Caco-2 (cell line): ENCODE measurements at places on chromosomes 3 and 15.

DNA sequence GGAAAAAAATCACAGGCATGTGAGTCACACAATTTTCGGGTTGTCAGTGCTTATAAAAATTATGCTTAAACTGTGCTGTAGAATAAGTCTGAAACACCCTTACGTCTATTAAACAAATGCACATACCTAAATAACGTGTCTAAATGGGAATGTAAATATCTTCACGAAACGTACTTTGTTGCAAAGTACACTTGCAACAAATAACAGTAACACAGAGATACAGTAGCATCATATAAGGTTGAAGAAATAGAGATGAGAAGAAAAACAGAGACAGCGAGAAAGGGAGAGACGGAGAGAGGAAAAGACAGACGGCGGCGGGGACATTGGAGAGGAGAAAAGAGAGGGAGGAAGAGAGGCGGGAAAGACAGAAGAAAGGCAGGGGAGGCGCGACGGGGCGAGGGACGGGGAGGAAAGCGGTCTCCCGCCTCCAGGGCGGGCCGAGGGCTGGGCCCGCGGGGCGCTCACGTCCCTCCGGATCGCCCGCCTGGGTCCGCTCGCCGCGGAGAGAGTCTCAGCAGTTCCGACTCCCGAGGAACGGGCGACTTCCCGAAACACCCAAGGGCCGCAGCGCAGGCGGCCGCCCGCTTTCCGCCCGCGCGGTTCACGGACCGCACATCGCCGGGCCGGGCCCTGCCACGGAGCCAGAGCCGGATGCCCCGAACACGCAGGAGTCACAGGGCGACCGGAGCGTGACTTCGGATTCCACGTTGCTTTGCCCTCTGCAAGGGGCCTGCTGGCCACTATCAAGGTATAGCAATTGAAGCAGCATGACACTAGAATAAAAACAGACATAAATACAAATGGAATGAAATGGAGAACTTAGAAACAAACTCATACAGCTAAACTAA is 153.4 kb downstream of the LMLN start:
- no peak for DNase-seq

- DNase-seq, result peak; percentile 11
Observed at GRCh38 chr3:156274791-156275190, 154.4 kb downstream of the KCNAB1 start.

DNA sequence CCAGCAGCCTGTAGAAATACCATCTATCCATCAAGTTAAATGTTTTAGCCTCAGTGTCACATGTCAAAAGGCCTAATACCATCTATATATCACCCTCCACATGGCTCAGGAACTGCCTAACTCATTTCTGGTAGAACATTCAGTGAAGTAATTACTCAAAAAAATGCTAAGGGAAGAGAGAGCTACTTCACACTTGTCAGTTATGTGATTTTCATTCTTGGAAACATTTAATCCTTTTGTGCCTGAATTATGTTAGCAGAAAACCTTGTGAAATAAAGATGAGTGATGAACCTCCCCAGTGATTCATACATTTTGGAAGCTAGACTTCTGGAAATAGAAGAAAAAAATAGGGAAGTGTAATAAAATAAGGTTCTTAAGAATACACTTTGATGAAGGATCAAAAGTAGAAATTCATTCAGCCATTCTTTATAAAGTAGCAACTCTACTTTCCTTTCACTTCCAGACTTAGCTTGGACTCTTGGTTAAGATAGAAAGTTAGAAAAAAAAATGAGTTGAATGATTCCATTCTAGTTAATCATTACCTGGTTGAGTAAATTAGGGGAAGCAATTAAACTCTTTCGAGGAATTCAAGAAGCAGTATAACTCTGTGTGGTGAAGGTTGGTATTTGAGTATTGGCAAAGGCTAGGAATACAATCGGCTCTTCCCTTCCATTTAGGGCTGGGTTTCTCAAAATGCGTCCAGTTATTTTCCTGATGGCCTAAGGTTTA is 3.6 kb downstream of the OTOL1 start:
- no peak for DNase-seq

- no peak for DNase-seq
Observed at GRCh38 chr3:138367911-138368310, 19.5 kb downstream of the MRAS start.

DNA sequence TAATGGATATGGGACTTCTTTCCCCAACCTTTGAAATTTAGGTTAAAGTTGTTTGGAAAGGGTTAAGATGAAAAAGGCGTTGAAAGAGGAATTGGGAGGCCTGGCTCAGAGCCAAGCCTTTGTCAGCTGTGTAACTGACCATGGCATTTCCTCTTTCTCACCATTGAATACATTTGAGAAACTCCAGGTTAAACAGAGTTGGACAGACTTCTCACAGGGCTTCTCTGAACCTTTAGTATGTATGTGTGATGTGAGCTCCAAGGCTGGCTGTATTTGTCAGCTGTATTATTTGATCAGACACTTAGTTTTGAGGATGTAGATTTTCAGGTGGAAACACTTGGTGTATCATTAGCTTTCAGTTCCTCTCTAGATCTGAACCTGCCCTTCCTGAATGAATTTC is 136.4 kb upstream of the GOLGA6L4 start:
- DNase-seq, result no peak

GRCh38 chr15:92663250-92663951 is 7.8 kb upstream of the FAM174B start:
- DNase-seq, result no peak

- DNase-seq, result no peak
Observed at GRCh38 chr15:25890529-25890928, 27.4 kb upstream of the ATP10A start.

GRCh38 chr3:42844412-42844713 is 31.3 kb downstream of the CYP8B1 start:
- no peak for DNase-seq

- DNase-seq, result no peak
Observed at GRCh38 chr15:77021088-77021481, 26.2 kb downstream of the PSTPIP1 start.

DNA sequence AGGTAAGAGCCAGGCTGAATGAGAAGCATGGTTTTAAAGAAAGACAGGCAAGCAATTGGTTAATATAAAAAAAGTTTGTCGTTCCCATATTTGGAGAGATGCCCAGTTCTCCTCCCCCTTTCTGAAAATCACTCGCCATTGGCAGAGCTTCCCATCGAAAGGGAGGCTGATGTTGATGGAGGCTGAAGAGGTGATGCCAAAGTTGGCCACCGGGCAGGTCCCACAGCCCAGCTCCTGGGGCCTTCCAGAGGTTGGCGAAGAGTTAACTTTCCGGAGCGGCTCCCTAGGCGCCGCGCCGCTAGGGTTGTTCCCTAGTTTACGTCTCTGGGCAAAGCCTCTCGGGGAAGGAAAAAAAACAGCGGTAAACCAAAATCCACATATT is 793 bp downstream of the PCOLCE2 start:
- DNase-seq, result no peak

DNA sequence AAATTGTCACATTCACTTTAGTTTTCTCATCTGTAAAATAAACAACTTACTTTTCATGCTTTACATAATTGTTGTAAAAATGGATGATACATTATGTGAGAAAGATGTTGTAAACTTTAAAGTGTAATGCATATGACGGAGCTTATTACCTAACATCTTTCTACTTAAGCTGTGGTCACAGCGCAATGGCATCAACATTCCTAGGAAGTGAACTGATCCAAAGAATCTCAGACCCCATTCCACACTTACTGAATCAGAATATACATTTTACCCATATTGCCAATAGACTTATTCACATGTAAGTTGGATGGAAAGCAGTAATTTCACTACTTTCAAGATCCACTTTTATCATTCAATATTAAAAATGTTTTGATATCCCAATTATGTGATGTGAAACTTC is 497.5 kb downstream of the FGF12 start:
- no peak for DNase-seq

GRCh38 chr15:78306176-78306774 is 6.9 kb upstream of the SKIC8 start:
- no peak for DNase-seq

GRCh38 chr3:105532251-105532650 is 165.5 kb downstream of the ALCAM start:
- no peak for DNase-seq

DNA sequence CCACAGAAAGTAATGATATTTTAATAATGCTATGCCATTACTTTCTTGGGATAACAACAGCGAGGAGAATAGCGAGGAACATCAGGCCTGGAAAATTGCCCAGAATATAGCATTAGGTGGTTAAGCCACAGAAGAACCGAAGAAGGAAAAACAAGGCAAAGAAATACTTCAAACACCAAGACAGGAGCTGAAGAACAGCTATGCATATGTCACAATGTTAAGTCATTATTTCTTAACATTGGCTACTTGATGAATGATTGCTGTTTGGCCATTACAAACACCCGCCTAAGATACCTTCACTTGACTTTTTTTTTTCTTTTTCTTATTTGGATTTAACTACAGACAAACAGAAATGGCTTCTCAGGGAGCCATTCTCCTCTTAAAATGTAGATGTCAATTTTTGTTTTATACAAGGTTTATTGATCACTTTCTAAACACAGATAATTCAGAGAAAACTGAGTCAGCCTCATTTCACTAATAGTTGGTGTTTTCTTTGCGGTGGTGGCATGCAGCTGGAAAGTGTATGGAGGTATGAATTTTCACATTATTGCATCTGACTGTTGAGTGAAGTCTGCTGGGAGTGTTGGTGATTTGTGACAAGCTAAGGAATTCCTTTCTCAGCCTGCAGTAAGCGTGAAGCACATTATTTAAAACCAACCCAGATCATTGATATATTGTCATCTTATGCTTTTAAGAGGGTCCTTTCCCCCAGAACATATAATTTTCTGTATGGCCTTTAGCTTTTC is 705.7 kb upstream of the NR2F2 start:
- DNase-seq, result no peak

DNA sequence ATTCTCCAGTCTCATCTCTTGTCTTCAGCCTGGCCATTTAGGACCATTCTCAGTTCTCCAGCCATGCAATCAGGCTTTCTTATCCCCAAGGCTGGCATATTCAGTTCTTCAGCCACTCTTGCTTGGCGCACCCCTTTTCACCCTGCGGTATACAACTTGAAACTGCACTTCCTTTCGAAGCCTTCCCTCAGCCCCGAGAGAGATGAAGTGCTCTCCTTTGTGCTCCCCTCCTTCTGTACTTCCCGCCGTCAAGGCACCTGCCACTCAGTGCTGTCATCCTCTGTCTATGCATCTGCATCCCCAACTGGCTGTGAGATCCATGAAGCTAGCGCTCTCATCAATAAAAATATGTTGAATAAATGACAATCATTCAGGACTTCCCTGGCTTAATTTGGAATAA is 45.7 kb downstream of the MORC1 start:
- DNase-seq, result no peak

GRCh38 chr3:187987187-187987586 is 166.8 kb upstream of the LPP start:
- no peak for DNase-seq

DNA sequence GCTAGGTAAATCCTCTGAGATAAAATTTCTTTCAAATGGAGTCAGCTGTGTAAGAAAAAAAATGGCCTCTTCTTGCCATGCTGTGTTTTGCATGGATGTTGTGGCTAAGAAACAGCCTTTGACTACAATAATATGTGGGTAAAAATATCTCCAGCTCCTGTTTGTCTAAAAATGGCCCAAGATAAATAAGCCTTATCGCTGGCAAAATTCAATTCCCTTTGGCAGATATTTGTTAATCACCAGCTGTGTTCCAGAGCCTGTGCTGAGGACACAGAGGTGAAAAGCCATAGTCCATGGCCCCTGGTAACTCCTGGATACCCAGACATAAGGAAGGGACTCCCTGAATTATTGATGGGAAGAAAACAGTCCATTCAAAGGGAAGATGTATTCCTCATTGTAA is 15.3 kb upstream of the RAMAC start:
- DNase-seq, result no peak

DNA sequence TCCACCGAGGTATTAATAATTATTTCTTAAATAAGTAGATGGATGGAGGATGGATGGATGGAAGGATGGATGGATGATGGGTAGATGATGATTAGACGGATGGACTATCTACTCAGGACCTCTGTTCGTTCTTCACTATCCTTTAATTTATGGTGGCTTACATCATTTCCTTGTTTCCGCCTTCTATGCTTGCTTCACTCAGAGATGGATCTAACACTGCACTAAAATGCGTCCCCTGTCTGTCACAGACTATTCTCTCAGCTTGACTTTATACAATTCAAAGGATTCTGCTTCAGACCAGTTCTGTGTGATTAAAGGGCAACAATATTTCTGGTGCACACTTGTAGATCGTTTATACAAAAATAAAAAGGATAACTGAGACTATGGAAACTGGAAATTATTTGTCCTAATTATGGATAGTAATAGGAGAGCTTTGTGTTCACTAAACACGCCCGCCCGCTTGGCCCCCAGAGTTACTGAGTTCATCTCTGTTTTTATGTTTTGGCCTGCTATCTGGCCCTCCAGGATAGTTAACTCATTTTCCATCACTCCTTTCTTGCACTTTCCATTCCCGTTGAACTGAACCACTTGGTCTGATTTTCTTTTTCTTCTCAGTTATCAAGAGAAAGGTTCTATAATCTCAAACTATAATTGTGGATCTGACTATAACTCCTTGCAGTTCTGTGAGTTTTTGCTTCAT is 41.4 kb upstream of the CA12 start:
- DNase-seq, result no peak
